Tibial artery (tissue), 4 donors: ENCODE measurements at places on chromosomes 1 and 21.
A peak's percentile ranks its signal among the peaks of the same experiment; 100 is the strongest.

GRCh38 chr1:203638950-203639349, 12.3 kb downstream of the ATP2B4 start:
- no peak for DNase-seq

GRCh38 chr1:41361495-41362356, 492 bp downstream of the FOXO6 start:
- DNase-seq, result no peak

GRCh38 chr21:20451046-20451445, 547.2 kb upstream of the NCAM2 start:
- no peak for DNase-seq

DNA sequence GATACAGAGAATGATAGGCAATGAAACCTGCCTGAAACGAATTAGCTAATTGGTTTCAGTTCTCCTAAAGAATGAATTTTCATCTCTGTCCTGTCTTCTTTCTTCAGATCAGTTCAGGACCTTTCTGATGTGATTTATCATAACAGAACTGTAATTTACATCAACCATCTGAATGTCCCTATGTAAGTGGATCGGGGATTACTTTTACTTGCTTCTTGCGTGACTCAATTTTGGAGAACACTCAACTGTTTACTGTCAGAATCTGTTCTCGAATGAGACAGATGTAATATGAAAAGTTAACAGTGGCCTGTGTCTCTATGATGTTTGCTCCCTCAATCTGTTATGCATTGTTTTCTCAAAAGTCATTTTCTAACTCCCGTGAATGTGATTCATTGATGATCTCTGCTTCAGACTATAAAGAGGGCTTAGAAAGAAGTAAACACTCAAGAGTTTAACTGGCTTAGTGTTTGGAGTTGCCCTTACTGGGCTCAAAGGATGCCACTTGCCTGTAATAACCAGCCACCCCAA, 111.0 kb downstream of the GABPA start:
- no peak for DNase-seq

GRCh38 chr1:157437296-157437695, 115.0 kb downstream of the FCRL5 start:
- no peak for DNase-seq

DNA sequence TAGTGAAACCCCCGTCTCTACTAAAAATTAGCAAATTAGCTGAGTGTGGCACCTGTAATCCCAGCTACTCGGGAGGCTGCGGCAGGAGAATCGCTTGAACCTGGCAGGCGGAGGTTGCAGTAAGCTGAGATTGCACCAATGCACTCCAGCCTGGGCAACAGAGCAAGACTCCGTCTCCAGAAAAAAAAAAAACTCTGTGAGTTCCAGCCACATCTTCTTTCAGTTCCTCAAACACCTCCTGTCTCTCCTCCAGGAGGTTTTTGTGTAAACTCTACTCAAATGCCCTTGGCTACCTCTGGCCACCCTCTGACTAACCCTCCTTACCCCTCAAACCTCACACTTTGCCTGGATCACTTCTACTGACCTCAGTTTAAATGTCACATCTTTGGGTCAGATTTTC, 38.1 kb downstream of the RCSD1 start:
- no peak for DNase-seq

DNA sequence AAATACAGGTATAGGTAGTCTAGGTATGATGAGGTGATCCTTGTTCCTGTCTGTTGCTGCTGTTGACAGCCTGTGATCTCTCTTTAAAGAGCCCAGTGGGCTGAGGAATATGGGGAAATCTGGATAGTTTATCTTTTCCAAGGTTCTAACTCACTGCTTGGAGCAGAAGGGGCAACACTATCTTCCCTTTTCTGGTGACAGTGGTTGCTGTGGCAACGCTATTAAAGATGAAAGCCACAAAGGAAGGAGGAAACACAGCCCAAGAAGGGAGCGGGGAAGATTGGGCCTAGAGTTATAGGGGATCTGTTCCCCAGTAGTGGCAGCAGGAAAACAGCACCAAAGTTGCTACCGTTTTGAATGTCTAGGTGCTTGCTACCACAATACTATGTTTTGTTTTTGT, 8.8 kb downstream of the PCP4L1 start:
- no peak for DNase-seq

DNA sequence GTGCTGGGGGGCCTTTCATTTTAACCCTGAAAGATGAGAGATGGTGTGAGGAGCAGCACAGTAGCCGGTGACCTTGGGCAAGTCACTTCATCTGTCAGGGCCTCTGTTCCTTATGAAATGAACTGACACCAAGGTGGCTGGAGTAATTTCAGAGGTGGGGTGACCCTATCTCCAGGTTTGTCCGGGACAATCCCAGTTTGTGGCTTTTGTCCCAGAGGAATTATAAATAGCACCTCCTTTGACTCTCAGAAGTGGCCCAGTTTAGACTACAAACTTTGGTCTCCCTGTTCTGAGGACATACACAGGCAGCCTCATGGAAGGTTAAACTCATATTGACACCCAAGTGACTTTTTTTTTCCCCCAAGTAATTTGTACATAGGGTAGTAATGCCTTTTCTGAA, 14.6 kb downstream of the ACTN2 start:
- no peak for DNase-seq

- DNase-seq, result peak; percentile 33
Observed at GRCh38 chr1:30312226-30312625, 411.2 kb downstream of the MATN1 start.

DNA sequence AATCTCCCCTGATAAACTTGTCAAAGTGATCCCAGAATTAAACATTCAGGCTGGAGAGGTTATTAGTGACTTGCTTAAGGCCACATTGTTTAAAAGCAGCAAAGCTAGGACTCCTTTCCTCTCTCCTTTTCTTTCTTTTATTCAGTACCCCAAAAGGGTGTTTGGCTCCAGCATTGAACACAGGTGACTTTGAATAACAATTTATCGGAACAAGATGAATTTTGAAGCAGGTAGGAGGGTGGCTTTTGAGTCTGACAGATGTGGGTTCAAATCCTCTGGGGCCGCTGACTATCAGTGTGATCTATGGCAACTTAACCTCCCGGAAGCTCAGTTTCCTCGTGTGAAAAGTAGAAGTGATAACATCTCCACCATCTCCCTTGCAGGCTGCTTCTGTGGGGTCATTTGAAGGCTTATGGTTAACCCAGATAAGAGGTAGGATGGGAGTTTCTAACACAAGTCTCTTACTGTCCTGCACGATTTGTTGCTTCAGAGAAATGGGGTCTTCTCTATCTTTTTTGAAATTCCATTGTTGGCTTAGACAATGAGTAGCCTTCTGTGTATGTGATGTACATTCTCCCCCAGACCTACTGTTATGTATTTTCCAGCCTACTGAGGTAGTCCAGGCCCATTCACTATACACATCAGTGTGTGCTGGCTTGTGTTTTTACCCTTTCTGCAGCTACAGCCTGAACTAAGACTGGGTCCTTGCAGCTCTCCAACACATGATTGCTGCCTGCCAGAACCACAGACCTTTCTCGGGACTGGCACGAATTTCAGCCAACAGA, 29.0 kb downstream of the JUN start:
- DNase-seq, result no peak
